ENCODE measurements at places on chromosomes 2 and 18. TPM values are rescaled to one million over a fixed set of nuclear protein-coding genes. Genes with fewer than 3 reads are reported as not detected.

KCNK3 gene
- total RNA-seq, result not detected

CFAP53 gene
- 0.86 TPM for total RNA-seq

ANO7 gene
- total RNA-seq, result 0.46 TPM

NMUR1 gene
- not detected for total RNA-seq

PCARE gene
- total RNA-seq, result not detected

ADRA2B gene
- 0.11 TPM for total RNA-seq

SNTG2 gene
- total RNA-seq, result not detected

SLC16A14 gene
- total RNA-seq, result not detected

STAM2 gene
- 23.4 TPM for total RNA-seq

ASXL2 gene
- 33.1 TPM for total RNA-seq

NPAS2 gene
- not detected for total RNA-seq

QPCT gene
- total RNA-seq, result 52.6 TPM

CYP1B1 gene
- total RNA-seq, result not detected

KLF7 gene
- total RNA-seq, result 0.35 TPM

DNA sequence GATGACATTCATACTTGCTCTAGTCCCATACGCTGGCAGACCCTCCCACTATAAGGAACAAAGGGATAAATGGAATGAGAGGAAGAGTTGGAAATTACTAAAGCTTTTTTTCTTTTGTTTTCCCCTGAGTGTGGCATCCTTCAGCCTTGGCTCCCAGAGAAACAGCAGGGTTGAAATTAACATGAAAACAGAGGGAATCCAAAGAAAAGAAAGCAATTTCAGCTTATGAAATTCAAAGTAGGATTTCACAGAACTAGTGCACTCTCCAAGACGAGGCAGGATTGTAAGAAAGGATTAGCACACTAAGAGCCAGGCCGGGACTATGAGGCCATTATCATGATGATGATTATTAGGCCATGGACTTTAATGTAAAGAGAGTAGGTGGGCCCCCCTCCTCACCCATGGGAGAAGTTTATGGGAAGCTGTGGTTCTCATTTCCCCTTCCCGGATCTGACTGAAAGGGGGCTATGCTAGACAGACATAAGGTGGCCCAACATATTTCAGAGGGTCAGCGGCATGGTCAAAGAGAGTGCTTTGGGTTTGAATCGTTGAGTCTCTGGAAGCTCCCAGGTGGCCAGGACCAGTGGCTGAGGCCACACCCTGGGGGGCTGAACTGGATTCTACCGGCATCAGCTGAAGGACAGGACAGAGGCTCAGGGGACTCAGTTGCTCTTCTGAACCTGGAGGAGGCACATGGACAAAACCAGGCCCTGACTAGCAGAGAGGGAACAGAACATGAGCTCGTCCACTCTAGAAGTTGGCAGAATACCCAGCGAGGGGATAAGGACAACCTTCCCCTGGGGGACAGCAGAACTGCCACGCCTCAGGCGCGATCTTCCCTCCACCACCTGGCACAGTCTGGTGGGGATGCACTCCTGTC, 100.1 kb upstream of the ARL4C start:
- no peak for DNase-seq

- DNase-seq, result no peak
These were observed 335.3 kb downstream of the TNS1 start for GRCh38 chr2:217667512-217667911.

DNA sequence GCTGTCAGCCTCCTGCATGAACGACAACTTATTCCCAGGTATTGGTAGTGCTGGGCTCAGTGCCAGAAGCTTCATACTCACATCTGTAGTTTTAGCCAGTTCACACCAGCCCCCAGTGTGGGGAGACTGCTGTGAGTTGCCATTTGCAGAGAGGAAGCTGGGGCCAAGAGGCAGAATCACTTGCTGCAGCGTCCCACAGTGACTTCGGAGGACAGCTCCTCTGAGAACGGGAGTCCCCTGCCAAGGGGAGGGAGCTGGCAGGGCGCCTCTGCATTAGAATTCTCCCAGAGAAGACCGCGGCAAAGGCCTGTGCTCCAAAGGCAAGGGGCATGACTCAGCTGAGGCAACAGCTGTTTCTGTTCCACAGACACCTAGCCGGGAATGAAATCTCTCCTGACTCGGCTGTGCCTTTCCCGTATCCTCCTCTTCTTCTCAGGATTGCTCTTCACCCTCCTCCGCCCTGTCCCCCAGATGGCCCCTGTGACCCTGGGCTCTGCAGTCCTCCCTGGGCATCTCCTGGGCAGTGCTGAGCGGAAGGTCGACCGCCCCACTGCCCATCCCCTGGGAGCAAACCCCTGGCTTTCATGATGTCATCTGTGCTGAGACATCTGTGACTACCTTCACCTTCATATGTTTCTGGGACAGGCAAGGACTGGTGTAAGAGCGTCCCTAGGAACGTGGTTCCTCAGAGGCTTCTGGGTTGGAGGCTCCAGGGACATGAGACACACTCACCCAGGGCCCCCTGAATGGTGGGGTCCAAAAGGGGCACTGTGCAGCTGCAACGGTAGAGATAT, 18.0 kb downstream of the MAL start:
- no peak for DNase-seq

DNA sequence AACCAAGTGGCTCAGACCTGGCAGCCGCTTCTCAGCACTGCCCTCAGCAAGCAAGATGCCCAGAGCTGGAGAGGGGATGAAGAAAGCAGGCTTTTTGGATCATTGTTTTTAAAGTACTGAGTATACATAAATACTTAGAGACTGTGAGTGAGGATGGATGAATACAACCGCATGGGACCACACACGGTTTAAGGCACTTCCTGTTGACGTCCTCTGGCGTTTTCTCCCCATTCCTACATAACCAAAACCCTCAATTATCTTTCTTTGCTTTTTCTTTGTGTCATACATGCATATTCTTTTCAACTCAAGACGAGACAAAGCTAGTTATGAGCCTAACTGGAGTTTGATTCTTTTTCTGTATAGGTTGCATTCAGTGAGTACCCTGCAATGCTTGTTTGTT, 198.4 kb downstream of the GALR1 start:
- DNase-seq, result no peak

DNA sequence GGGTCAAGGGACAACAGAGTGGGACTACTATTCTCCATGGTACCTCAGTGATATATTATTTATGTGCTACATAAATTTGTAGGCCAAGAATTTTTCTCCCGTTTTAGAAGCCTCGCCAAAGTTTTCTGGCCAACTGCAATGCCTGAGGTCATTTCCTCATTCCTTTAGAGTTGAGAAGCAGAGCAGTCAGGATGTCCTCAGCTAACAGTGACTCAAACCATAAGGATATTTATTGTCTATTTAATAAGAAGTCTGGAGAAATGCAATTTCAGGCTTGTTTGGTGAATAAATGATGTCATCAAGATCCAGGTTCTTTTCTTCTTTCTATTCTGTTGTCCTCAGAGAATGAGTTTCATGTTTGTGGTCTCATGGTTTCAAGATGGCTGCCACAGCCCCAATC, 91.0 kb downstream of the ADCYAP1 start:
- no peak for DNase-seq

GRCh38 chr2:189543367-189543766, 37.2 kb downstream of the SLC40A1 start:
- no peak for DNase-seq

DNA sequence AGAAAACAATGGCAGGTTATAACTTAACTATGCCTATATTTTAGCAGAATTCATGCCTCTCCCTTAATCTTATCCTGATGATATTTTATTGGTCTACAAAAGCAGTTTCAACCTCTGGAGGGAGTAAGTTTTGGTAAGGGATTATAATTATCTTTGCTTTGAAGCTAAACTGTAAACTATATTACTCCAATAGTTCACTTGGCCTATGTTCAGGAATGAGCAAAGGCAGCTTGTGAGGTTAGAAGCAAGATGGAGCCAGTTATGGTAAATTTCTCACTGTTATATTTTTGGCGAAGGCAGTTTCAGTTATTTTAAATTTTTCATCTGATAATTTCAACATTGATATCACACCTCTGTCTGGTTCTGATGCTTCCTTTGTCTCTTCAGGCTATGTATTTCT, 192.5 kb upstream of the RGPD4 start:
- DNase-seq, result no peak

- no peak for DNase-seq
These were observed 499.8 kb downstream of the PID1 start for GRCh38 chr2:228771315-228771714.

DNA sequence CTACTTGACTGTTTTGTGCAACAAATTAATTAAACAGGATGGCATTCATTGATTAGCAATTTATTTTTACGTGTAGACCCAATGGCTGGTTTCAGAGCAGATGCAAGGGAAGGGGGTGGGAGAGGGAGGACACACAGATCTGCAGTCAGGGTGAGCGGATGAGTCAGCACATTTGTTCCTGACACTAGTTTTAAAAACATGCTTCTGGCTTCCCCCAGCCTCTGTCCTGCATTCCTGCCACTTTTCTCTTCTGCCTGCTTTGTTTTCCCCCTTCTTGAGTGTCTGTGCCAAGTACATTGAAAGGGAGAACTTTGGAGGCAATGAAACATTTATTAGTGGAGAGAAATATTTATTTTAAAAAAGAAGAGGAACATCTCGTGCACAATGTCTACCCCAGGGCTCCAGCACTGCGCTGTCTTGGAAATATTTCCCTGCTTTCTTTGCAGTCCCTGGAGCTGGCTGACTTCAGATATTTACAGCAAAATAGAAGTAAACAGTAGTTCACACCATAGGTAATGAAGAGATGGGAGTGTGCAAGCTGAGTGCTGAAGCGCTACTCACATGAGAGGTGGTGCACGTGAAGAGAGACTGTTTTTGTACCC, 52.2 kb downstream of the NRP2 start:
- DNase-seq, result no peak

DNA sequence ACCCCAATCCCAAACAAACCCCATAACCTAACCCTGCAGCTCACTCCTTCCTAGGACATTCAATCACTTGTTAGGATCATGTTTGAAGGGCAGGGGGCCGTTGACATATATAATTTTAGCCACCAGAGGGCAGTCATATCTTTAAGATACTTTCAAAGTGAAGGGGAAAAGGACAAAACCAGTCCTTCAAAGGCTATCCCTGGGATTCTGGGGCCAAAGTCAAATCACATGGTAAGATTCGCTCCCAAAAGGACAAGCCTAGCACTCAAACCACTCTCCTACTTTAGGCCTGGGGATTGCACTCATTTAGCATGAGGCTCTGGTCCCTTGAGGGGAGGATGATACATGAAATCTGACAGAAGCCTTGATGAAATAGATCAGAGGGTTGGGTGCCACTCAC, 44.6 kb downstream of the HAUS1 start:
- peak; percentile 47 for DNase-seq

GRCh38 chr2:162435676-162436075, 91.7 kb downstream of the GCA start:
- no peak for DNase-seq

DNA sequence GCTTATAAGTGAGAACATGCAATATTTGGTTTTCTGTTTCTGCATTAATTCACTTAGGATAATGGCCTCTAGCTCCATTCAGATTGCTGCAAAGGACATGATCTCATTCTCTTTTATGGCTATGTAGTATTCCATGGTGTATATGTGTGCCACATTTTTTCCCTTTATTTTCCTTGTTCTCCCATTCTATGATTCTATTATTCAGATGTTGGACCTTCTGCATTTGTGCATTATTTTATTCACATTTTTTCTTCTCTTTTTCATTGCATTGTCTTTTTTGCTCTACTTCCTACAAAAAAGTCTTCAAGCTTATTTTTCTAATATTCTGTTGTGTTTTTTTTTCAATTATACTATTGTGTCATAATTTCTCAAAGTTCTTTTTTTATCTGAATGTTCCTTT, 11.1 kb upstream of the ANTXR1 start:
- no peak for DNase-seq

DNA sequence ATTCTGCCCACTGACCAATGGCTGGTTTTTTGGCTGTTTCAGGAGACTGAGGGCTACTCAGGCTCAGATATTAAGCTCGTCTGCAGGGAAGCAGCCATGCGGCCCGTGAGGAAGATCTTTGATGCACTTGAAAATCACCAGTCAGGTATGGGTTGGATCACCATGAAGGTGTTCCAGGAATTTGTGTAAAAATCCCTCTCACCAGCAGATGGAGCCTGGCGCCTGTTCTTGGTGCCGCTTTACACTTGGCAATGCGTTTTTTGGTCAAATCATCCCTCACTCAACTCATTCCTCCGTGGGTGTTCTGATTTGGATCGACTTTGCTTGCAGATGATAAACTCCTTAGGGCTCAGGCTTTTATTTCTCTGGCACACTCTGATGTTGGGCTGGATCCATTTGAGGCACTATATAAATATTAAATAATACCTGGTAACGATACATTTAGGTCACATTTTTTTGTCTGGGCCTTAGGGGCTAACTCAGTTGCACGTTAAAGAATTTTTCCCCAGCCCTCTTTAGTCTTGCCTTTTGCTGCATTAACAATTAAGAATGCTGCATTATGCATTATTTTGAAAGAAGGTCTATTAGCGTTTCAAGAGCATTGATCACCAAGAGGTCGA, 50.0 kb downstream of the HDHD2 start:
- peak; percentile 33 for DNase-seq

GRCh38 chr2:104584393-104584792, 269.5 kb upstream of the POU3F3 start:
- DNase-seq, result no peak

GRCh38 chr18:49847524-49847923, 34.2 kb upstream of the ACAA2 start:
- no peak for DNase-seq

DNA sequence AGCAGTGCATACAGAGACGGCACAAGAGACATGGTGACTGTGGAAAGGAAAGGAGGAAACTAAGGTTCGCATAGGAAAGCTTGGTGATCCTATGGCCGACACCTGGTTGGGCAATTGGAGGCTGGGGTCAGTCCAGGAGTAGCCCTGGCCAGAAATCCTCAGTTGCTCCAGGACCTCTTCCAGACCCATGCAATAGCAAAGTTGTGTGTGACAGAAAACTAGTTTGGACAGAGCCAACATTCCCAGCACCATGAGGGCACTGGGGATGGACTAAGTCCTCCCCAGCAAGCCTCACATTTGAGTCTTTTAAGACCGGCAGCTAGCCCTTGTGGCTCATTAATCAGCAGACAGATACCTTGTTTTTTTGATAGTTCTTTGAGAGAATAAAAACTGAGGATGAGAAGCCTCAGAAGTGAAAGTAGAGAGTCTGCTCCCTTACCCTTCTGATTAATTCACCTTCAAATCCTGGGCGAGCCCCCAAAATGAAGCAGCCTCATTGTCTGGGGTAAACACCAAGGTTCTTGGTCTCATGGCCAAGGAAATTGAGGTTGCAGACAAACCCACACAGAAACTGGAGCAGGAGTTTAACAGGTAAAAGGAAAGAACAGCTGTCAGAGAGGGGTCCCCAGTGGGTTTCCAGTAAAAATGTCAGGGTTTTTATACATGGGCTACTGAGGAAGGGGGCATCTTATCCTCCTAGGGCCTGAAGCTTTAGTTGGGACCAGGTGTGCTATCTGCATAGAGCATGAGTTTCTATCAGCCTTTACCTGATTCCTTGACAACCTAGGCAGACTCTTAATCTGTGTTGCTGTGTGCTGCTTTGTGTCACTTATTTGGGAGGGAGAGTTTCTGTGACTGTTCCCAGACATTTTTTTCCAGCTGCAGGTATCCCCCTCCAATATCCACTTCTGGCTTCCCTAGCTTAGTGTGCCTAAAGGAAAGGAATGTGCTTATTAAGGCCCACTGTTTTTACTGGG, 39.1 kb downstream of the STK17B start:
- peak; percentile 61 for DNase-seq

Measured in OCI-LY7 (cell line).